Activated naive CD8-positive, alpha-beta T cell treated with anti-CD3 and anti-CD28 coated beads for 36 hours (primary cell): ENCODE measurements at places on chromosomes 5 and 9.

GRCh38 chr9:123478967-123479602 lies 123.1 kb downstream of the CRB2 start:
- DNase-seq: no peak

- DNase-seq: peak; percentile 17
These were observed 59.6 kb upstream of the SLC27A6 start for GRCh38 chr5:128905568-128906110.

GRCh38 chr5:75199946-75200345 lies 36.7 kb downstream of the ANKRD31 start:
- DNase-seq: no peak

GRCh38 chr5:159786901-159787691 lies 129.2 kb upstream of the ADRA1B start:
- DNase-seq: no peak

GRCh38 chr5:24849210-24849609 lies 204.4 kb upstream of the CDH10 start:
- no peak for DNase-seq

DNA sequence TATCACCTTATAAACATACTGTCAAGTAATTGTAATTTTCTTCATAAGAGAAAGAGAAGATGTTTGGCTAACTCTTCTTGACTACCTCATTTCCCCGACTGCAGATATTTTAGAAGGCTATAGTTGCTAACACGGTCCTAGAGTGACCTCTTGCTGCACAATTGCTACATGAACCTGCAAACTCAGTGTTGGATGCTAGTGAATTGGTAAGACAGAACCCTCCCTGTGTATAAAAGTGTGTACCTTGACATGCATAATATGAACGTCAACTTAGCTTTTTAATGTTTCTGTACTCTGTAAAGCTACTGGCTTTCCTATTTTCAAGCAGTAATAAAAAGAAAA lies 46.7 kb upstream of the CER1 start:
- no peak for DNase-seq

GRCh38 chr9:8289681-8290080 lies 490.1 kb upstream of the DMAC1 start:
- no peak for DNase-seq

GRCh38 chr5:72093217-72093616 lies 14.1 kb upstream of the MAP1B start:
- no peak for DNase-seq

DNA sequence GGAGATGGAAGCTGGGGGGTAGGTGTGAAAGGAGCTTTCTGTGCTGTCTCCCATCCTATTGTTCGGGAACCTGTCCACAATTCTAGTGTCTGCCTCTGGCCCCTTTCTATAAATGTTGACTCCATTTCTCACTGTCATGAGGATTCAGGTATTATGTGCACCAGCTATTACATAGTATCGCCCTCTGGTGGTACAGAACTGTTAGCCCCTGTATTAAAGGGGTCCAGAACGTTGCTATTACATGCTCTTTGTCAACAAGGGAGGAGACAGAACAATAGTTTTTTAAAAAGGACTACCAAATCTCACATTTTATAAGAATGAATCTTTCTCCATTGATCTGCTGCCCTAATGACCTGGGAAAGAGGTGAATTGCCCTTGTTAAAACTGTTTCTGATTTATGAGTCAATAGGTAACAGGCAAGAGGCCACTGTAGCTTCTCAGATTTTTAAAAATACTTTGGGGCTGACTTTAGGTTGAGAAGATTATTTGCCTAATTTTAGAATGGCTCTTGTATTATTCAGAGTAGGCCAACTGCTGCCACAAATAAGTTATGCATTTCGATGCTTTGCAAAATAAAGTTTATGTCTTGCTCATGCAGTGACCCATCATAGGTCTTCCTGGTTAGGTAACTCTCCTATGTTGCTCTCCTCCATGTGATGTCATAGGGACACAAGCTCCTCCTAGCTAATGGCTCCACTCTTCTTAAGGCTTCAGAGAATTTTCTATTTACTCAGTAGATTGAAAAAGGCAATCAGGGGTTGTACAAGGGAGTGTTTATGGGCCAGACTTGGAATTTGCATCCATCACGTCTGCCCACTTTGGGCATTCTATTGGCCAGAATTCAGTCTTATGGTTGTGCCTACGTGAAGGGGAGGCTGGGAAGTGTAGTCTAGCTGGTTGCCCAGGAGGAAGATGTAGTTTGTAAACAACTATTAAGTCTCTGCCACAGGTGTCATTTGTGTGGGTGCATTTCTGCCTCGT lies 20.8 kb downstream of the DCANP1 start:
- DNase-seq: no peak

DNA sequence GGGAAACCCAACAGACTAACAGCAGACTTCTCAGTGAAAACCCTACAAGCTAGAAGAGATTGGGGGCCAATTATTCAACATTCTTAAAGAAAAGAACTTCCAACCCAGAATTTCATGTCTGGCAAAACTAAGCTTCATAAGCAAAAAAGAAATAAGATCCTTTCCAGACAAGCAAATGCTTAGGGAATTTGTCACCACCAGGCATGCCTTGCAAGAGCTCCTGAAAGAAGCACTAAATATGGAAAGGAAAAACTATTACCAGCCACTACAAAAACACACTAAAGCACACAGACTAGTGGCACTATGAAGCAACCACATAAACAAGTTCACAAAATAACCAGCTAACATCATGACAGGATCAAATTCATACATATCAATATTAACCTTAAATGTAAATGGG lies 131.1 kb downstream of the OR2K2 start:
- DNase-seq: no peak

DNA sequence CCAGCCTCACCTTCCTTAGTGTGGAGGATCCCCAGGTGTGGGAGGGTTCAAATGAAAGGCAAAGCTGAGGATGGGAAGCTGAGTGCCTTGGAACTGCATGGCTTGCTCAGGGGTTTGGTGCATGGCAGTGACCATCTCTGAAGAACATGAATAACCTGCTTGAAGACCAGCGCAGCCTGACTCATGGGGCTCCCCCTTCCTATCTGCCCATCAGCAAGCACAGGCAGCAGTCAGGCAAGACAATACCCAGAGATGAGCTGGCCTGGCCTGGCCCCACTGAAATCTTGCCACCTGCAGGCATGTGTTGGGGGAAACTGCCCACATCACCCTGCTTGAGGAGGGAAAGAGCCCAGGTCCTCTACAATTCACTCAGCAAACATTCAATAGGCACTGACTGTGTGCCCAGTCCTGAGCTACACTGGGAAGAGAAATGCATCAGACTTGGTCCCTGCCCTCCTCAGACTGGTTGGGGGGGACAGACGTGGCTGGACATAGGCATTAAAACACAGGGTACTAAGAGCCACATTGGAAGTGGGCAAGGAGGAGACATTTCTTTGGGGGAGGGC lies 105.0 kb upstream of the ALDH1B1 start:
- no peak for DNase-seq

- DNase-seq: peak; percentile 23
These were observed 1.3 kb downstream of the ADAMTS6 start for GRCh38 chr5:65480306-65480865.

- DNase-seq: peak; percentile 40
These were observed 4.6 kb downstream of the PTCH1 start for GRCh38 chr9:95511952-95512708.

DNA sequence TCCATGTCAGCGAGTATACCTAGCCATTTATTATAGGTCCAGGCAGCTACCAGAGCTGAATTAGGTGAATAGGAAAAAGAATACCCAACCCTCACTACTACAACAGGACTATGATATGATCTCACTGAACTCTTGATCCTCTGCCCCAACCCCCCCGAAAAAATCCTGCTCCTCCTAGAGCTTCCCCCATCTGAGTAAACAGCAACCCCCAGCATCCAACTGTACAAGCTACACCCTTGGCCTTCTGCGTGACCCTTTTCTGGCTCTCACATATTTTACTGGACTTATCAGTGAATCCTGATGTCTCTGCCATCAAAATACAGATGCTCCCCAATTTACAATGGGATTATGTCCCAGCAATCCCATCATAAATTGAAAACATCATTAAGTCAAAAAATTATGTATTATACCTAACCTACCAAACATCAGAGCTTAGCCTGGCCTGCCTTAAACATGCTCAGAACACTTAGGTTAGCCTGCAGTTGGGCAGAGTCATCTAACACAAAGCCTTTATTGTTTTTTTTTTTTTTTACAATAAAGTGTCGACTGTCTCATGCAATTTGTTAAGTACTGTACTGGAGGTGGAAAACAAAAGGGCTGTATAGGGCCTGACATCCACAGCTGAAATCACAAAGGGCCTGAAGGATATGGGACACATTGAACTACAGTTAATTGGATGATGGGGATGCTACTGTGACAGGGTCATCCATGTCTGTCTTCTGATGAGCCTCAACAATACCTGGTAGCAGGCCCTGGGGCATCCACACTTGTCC lies 128.9 kb upstream of the ERCC6L2 start:
- no peak for DNase-seq

DNA sequence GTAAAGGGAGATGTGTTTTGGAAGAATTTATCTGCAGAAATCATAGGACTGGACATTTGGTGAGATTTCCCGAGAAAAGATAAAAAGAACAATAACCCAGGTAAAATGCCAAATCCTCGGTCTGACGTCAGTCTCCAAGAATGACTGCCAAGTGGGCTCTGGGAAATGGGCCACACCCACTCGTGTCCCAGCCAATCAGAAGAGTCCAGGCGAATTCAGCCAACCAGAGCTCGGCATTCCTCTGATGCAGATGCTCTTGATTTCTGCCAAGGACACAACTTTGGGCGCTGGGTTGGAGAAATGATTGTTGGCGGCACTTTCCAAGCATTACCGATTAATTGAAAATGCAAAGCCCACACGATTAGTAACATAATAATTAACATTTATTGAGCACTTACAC lies 73.3 kb downstream of the FGF18 start:
- DNase-seq: no peak

DNA sequence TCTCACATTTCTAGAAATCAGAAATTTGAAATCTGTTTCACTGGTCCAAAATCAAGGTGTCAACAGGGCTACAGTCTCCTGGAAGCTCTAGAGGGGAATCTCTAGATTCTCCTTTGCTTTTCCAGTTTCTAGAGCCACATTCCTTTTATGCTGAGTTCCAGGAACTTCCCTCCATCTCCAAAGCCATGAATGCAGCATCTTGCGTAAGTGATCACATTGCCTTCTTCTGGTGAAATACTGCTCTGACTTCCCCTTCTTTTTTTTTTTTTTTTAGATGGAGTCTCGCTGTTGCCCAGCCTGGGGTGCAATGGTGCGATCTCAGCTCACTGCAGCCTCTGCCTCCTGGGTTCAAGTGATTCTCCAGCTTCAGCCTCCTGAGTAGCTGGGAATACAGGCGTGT lies 23.8 kb downstream of the GDA start:
- DNase-seq: no peak

DNA sequence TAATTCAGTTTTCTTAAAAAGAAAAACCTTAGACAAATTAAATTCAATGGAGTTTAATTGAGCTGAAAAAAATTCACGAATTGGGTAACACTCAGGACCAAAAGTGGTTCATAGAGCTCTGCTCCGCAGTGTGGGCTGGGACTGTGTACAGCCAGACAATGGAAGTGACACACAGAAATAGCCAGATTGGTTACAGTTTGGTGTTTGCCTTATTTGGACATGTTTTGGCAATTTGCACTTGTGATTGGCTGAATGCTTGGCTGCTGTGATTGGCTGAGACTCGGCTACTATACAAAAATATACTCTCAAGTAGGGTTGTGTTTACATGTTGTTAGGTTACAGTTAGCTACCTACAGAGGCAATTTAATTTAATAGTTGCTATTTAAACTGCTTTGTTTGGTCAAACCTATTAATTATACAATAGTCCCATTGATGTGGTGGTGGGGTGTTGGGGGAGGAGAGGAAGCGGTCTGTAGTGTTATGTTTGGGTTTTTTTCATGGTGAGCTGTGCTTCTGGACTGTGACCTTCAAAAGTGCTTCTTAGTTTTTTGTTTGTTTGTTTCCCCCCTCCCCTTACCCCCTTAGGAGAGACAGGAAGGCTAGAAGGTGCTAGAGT lies 95.2 kb downstream of the CNTLN start:
- no peak for DNase-seq

- DNase-seq: no peak
These were observed 324.7 kb upstream of the GRAMD2B start for GRCh38 chr5:126098330-126099017.

- peak; percentile 34 for DNase-seq
These were observed 160.0 kb downstream of the RMI1 start for GRCh38 chr9:84140535-84141101.

DNA sequence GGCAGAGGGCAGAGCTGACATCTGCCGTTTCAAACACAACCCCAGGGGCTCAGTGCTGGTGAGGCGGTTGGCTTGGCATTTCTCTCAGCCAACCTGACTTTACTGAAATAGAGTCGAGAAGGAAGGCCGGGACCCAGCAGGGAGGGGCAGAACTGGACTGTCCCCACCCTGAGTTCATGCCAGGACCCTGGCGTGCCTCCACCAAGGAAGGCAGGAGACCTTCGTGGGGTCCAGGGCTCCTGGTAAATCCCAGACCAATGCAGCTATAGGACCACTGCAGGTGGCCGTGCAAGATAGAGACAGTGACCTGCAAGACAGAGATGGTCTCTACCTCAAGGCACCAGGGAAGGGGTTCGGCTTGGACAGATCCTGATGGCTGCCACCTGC lies 132.9 kb downstream of the ROR2 start:
- no peak for DNase-seq

DNA sequence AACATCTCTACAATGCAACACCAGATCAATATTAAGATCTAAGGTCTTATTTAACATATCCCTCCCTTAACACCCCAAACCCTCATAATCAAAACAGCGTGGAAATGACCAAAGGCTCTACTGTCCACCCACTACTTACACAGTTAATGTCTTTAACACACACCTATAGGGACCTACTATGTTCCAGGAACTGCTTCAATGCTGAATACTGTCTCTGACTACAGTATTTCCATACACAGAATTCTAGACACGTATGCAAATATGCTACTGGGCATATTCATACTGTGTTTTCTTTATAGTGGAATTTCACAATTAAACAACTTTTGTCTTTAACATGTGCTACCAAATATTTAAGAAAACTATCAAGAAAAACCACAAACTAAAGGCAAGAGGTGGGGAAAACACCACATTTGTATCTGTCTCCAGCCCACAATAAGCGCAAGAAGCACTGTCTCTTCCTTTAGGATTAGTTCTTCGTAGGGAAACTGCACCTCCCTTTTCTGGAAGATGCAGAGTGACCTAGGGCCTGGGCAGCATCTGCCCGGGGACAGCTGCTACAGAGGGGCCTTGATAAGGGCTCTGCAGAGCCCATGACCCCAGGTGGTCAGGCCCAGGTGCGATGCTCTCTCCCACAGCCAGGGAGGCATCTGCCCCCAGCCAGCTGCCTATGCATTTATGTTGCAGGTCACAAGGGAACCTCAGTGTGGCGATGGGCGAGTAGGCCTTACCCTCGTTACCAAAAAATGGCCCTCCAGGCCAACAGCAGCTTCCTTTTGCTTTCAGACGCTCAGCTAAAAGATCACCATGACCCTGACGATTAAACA lies 55.2 kb downstream of the PSMB7 start:
- DNase-seq: no peak

DNA sequence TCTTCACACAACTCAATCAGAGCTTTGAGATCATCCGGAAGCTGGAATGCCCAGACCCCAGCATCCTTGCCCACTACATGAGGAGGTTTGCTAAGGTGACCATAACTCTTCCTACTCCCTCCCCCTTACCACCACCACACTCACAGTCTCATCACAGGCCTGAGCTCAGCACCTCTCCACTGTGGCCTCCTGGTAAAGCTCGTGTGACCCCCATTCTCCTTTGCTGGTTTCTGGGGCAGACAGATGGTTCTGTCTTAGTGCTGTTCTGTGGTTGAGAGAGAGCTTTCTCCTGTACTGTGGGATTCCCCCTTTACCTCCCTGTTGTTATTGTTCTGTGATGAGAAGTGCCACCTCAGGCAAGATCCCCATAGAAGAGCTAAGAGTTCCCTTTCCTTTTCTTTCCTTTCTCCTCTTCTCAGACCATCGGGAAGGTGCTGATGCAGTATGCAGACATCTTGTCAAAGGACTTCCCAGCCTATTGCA lies 92.7 kb upstream of the RUSC2 start:
- no peak for DNase-seq
